ENCODE measurements at places on chromosomes 12 and 14. TPM values are rescaled to one million over a fixed set of nuclear protein-coding genes. Genes with fewer than 3 reads are reported as not detected.

- no peaks in the 10 kb centered on the region for H3K27me3 ChIP-seq
- DNase-seq = no peak
- H3K4me1 ChIP-seq = no peaks in the 10 kb centered on the region
- no peak overlapping the region for H3K27ac ChIP-seq
These were observed 31.1 kb downstream of the APPL2 start for GRCh38 chr12:105204916-105205315.

DNA sequence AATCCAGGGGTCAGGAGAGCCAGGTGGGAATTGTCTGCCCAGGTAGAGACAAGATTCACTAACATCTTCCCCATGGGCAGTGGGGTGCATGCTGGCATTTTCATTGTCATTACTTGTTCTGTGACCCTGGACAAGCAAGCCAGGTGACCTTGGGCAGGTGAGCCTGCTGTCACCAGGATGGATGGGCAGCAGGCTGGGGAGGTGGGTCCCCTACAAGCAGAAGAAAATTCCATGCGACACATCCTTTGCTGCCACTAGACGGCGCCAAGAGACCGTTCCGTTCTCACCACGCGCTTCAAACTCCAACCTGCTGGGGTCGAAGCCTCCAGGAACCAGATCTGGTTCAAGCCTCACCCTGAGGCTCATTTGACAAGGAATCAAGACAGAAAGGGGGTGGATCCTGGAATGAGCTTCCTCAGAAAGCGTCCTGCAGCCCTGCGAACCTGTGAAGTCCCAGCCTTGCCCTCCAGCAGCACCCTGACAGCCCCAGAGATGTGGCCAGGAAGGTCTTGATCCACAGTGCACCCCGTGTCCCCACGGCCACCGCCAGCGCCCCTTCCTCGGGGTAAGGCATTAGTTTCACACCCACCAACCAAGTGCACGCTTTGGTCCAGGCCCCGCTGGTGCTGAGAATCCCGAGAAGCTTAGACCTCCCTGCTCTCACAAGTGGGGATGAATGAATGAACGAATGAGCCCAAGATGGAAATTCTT lies 3.2 kb upstream of the DYNC1H1 start:
- H3K36me3 ChIP-seq = peaks cover 5% of the 10 kb centered on the region
- H3K4me3 ChIP-seq = no peak overlapping the region

Gene HIGD1C
- total RNA-seq = not detected

Gene EFS
- total RNA-seq = not detected
